ENCODE measurements at places on chromosomes 3 and 15.

GRCh38 chr3:178284181-178284580 is 252.1 kb upstream of the KCNMB2 start:
- DNase-seq = no peak

- DNase-seq = no peak
Observed at GRCh38 chr3:52438579-52439425, 6.1 kb downstream of the SEMA3G start.

- no peak for DNase-seq
Observed at GRCh38 chr15:81909011-81909358, 136.8 kb downstream of the MEX3B start.

DNA sequence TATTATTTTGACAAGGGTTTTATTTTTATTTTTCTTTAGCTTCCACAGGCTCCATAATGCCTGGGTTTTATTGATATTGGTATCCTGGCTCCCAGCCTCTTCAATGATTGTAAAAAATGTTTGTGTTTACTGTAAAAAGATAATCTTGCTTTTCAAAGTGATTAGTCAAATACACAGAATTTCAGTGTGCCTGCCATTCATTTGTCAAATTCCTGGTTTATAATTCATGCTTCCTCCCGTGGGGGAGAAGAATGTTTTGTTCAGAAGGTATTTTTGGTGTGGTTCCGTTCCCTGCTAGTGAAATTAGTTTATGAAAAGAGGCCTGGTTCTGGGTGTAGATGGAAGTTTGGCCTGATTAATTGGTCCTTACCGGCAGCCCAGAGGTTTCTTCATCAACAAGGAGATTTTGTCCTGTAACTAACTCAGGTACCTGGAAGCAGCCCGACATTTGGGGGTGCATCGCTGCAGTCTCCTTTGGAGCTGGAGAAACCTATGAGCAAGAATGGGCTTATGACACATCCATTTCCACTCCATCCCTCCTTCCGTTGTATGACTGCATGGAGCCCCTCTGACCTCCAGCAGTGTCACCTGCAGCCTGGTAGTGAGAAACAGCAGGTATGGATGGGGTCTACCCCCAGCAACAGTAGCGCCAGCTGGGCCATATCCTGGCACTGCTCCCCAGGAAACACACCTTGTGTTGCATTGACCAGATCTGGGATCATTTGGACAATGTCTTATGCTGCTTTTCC is 101.5 kb downstream of the PGPEP1L start:
- DNase-seq = no peak

- DNase-seq = no peak
Observed at GRCh38 chr3:160583451-160583850, 18.1 kb upstream of the KPNA4 start.

- no peak for DNase-seq
Observed at GRCh38 chr3:189547448-189547847, 83.7 kb upstream of the TP63 start.

GRCh38 chr3:188526057-188526456 is 372.1 kb downstream of the LPP start:
- DNase-seq = no peak

GRCh38 chr3:81735334-81735733 is 26.1 kb downstream of the GBE1 start:
- no peak for DNase-seq

- no peak for DNase-seq
Observed at GRCh38 chr3:105836533-105836932, 32.3 kb downstream of the CBLB start.

- DNase-seq = no peak
Observed at GRCh38 chr15:85312486-85312885, 67.9 kb upstream of the AKAP13 start.

GRCh38 chr3:152591515-152591914 is 243.4 kb upstream of the P2RY1 start:
- no peak for DNase-seq

DNA sequence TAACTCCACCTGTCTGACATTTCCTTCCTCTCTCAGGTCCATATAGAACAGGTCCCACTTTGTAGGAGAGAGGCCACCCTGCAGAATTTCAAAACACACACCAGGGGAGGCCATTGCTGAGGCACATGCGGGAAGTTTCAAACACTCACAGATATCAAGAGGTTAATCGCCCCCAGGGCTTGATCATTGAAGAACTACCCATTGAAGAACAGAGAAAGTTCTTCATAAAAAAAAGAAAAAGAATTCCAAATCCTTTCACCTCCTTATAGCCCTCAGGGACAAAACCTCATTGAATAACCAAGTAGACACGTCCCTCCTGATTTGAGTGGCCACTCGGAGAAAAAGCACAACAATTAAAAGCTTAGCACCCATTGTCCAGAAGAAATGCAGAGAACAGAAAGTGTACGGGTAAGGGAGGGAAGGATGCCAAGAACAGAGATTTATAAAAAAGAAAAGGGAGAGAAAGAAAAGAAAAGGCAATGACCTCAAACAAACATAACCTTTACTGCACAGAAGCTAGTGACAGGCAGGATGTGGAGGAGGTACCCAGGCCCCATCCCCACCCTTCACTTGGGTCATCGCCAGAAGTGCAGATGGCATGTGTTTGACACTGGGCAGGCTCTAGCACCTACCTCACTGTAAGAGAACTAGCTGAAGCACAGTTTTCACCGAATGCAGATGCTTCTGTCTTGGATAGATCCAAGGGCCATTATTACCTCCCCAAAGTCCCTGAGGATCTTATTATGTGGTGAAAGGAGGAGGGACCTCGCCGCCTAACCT is 112.3 kb upstream of the HES1 start:
- no peak for DNase-seq
